ENCODE measurements at places on chromosomes 12 and 14. TPM values are rescaled to one million over a fixed set of nuclear protein-coding genes. Genes with fewer than 3 reads are reported as not detected.

DNA sequence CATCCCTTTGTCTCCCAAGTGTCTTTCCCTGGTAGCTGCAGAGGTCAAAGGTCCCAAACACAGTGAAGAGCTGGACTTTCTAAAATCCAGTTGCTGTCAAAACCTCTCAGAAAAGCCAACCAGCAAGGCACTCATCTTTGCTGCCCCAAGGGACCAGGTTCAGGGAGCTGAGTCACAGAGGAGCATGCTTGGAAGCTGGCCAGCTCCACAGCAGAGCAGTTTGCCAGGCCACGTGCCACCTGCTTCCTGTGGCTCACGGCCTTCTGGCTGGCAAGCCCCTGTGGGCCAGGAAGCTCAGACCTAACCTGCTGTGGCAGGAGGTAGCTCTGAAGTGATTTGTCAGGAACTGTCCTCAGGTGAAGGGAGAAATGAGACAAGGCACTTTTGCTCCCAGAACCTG lies 3.6 kb downstream of the ISCU start:
- DNase-seq: peak; percentile 94

GRCh38 chr12:29547151-29547632 lies 49.7 kb upstream of the OVCH1 start:
- DNase-seq: no peak

DNA sequence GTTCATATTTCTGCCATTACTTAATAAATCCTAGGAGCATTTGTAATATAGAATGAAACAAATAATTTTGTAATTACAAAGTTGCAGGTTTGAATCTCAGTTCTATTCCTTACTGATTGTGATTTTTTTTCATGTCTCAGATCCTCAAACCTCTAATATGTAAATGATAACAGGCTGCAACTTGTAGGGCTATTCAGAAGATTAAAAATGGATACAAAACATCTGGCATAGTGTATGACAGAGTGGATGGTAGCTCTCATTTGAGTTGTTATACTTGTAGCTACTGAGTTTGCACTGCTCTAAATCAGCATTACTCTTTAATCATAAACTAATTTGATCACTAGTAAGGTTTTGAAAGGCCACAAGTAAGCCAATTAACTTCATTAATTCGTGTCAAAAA lies 406.3 kb upstream of the MGAT4C start:
- DNase-seq: no peak

DNA sequence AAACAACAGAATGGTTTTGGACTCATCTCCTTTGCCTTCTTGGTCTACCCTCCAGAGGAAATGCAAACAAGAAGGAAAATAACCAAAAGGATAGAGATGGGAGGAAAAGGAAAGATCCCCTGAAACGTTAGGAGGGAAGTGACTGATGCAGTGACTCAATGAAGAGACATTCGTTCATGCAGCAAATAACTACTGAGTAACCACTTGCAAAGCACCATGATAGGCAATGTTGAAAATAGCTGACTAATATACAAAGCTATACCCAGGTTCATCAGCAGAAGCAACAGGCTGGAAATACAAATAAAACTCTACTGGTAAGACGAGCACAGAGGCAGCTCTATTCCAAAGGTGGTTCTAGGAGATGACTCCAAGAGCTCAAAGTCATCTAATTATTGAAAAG lies 41.8 kb downstream of the R3HDM2 start:
- DNase-seq: peak; percentile 65

GRCh38 chr14:54325766-54326165 lies 71.0 kb upstream of the CDKN3 start:
- no peak for DNase-seq

DNA sequence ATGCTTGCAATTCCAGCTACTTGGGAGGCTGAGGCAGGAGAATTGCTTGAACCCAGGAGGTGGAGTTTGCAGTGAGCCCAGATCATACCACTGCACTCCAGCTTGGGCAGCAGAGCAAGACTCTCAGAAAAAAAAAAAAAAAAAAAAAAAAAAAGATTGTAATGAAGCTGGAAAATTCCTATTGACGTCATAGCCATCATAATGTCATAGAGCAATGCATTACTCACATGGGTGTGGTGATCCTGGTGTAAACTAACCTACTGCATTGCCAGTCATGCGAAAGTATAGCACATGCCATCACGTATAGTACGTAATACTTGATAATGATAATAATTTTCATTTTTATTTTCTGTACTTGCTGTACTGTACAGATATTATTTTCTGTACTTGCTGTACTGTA lies 42.7 kb upstream of the NID2 start:
- DNase-seq: peak; percentile 11

DNA sequence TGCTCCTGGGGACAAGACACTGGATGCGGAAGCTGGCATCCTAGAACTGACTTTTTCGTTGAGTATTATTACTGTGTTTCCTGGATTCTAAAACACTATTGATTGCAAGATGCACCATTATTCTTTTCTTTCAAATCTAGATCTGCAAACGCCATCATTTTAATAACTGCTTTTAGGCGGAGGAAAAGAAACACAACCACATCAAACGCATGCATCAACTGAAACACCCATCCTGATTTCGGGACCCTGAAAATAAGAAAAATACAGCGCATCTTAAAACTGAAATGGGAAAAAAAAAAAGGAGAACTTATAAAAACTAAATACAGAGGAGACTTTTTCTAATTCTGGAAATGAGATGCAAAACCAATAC lies 103.7 kb upstream of the MAX start:
- no peak for DNase-seq

- no peak for DNase-seq
These were observed 1.3 kb downstream of the PPFIA2 start for GRCh38 chr12:81757731-81758365.

DNA sequence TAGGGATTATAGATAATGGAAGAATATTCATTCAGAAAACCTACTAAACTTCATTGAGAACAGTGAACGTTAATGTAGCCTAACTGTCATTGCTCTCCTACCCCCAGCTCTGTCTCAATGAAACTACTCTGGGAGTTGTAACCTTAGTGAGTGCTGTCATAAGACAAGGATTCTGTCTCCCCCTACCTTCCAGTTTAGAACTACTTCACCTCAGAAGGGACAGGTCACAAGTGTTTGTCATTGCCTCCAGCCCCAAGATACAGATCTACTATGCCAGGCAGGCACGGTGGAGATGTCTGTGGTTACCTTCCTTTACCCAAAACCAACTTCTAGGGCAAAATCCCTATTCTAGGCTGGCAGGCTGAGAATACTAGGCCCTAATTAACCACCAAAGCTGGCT lies 833.1 kb upstream of the SEL1L start:
- DNase-seq: no peak

DNA sequence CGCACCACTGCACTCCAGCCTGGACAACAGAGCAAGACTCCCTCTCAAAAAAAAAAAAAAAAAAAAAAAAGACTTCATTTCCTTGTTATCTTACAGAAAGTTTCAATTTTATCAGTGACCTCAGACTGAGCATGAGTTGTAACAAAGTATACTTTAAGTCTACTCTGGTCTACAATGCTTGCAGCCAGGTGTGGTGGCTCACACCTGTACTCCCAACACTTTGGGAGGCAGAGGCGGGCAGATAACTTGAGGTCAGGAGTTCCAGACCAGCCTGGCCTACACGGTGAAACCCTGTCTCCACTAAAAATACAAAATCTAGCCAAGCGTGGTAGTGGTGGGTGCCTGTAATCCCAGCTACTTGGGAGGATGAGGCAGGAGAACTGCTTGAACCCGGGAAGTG lies 18.0 kb downstream of the HNRNPC start:
- no peak for DNase-seq

DNA sequence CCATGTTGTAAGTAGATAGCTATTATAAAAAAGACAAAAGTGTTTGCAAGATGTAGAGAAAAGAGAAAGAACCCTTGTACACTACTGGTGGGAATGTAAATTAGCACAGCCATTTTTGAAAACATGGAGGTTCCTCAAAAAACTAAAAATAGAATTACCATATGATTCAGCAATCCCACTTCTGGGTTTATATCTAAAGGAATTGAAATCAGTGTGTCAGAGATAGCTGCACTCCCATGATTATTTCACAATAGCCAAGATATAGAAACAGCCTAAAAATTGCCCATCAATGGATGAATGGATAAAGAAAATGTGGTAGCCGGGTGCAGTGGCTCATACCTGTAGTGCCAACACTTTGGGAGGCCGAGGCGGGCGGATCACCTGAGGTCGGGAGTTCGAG lies 9.2 kb downstream of the PSMC6 start:
- no peak for DNase-seq

- DNase-seq: no peak
These were observed 52.9 kb downstream of the VWF start for GRCh38 chr12:6071589-6071988.

SLC11A2 gene
- total RNA-seq: 36.8 TPM

KRT5 gene
- 2.7 TPM for total RNA-seq

DNAI7 gene
- total RNA-seq: 0.28 TPM

C12orf75 gene
- 15.1 TPM for total RNA-seq

TMEM229B gene
- 1.4 TPM for total RNA-seq

CD163L1 gene
- 5.4 TPM for total RNA-seq

MBIP gene
- 5.8 TPM for total RNA-seq
